ENCODE measurements at places on chromosomes 5 and 9. TPM values are rescaled to one million over a fixed set of nuclear protein-coding genes. Genes with fewer than 3 reads are reported as not detected.

The GABRA6 gene
- not detected for total RNA-seq

The CDKN2B gene
- total RNA-seq: 1.4 TPM

The DND1 gene
- total RNA-seq: 3.4 TPM

The PCDHGB5 gene
- not detected for total RNA-seq

The FCN2 gene
- not detected for total RNA-seq

The KCNN2 gene
- total RNA-seq: not detected

The CCDC187 gene
- total RNA-seq: not detected

The ADAMTSL2 gene
- total RNA-seq: 0.17 TPM

The C9orf57 gene
- not detected for total RNA-seq

The PCDHB8 gene
- not detected for total RNA-seq

- DNase-seq: peak; percentile 62
- H3K36me3 ChIP-seq: no peaks in the 10 kb centered on the region
- peaks cover 10% of the 10 kb centered on the region for H3K27me3 ChIP-seq
- peak overlapping the region; percentile 51 for H3K27ac ChIP-seq
Observed at GRCh38 chr9:129458155-129458661, 162.7 kb downstream of the C9orf50 start.

GRCh38 chr9:2026220-2026997 lies 11.3 kb downstream of the SMARCA2 start:
- no peak for DNase-seq
- no peak overlapping the region for H3K4me3 ChIP-seq
- H3K27me3 ChIP-seq: no peaks in the 10 kb centered on the region
- H3K4me1 ChIP-seq: peaks cover 79% of the 10 kb centered on the region
- H3K27ac ChIP-seq: peak overlapping the region; percentile 31

GRCh38 chr9:89929673-89930480 lies 325.1 kb downstream of the GADD45G start:
- peaks cover 14% of the 10 kb centered on the region for H3K27me3 ChIP-seq
- H3K36me3 ChIP-seq: no peaks in the 10 kb centered on the region
- peak overlapping the region; percentile 47 for H3K27ac ChIP-seq
- DNase-seq: no peak

GRCh38 chr5:132500244-132500930 lies 9.8 kb upstream of the IRF1 start:
- no peak overlapping the region for H3K4me3 ChIP-seq
- no peak for DNase-seq
- no peaks in the 10 kb centered on the region for H3K36me3 ChIP-seq
- peak overlapping the region; percentile 86 for H3K27ac ChIP-seq

- peak overlapping the region; percentile 75 for H3K4me3 ChIP-seq
- H3K27me3 ChIP-seq: peaks cover 44% of the 10 kb centered on the region
- no peaks in the 10 kb centered on the region for H3K36me3 ChIP-seq
Observed at GRCh38 chr9:97803167-97804058, 49.6 kb upstream of the FOXE1 start.

- no peaks in the 10 kb centered on the region for H3K36me3 ChIP-seq
- peaks cover 3% of the 10 kb centered on the region for H3K27me3 ChIP-seq
- no peak overlapping the region for H3K4me3 ChIP-seq
- no peak overlapping the region for H3K27ac ChIP-seq
Observed at GRCh38 chr5:58002323-58002722, 457.6 kb downstream of the PLK2 start.

DNA sequence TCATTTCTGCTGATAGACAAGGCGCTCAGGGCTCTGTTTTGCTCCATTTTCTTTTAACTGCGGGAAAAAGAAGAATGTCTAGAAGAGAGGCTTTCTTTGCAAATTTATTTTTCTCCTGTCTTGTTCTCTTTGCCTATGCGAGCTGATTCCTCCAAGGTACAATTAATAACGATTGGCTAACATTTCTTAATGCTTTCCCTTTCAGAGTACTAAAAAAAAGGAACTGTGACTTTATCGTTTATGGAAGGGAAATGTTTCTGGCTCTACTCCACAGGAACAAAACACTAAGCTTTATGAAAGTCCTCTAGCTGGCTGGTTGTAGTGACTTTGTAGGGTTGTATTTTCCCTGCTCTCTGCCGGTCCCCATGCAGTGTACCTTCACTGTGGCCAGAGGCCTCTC lies 11.7 kb downstream of the NSG2 start:
- no peaks in the 10 kb centered on the region for H3K36me3 ChIP-seq
- no peak overlapping the region for H3K27ac ChIP-seq
- no peaks in the 10 kb centered on the region for H3K27me3 ChIP-seq
- no peak for DNase-seq

GRCh38 chr9:12748016-12748415 lies 26.8 kb upstream of the LURAP1L start:
- H3K27me3 ChIP-seq: no peaks in the 10 kb centered on the region
- H3K4me3 ChIP-seq: no peak overlapping the region
- no peak overlapping the region for H3K27ac ChIP-seq
- DNase-seq: no peak
- H3K36me3 ChIP-seq: no peaks in the 10 kb centered on the region
- H3K4me1 ChIP-seq: no peaks in the 10 kb centered on the region

GRCh38 chr9:130782886-130783530 lies 52.0 kb upstream of the ABL1 start:
- no peak overlapping the region for H3K27ac ChIP-seq
- no peak overlapping the region for H3K4me3 ChIP-seq
- no peaks in the 10 kb centered on the region for H3K36me3 ChIP-seq

DNA sequence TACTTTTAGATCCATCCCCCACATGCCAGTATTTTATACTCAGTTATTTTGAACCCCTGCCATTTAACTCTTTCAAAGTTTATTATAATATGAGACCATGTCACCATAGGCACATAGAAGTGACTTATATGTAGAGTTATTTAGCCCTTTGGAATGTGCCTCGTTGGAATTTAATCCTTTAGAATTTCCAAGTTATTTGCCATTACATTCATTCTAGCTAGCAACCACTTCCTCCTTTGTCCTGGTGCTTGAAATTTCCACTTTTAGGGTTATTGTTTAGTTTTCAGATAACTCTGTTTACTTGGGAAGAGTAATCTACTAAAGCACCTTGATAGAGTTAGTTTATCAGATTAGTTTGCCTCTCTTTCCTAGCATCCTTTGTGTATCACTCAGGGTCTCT lies 82.8 kb upstream of the TLE1 start:
- no peaks in the 10 kb centered on the region for H3K4me1 ChIP-seq
- no peak for DNase-seq
- no peaks in the 10 kb centered on the region for H3K27me3 ChIP-seq

GRCh38 chr9:93124793-93125192 lies 9.3 kb downstream of the NINJ1 start:
- H3K4me3 ChIP-seq: no peak overlapping the region
- H3K4me1 ChIP-seq: peaks cover 29% of the 10 kb centered on the region
- peak; percentile 19 for DNase-seq
- no peaks in the 10 kb centered on the region for H3K27me3 ChIP-seq

DNA sequence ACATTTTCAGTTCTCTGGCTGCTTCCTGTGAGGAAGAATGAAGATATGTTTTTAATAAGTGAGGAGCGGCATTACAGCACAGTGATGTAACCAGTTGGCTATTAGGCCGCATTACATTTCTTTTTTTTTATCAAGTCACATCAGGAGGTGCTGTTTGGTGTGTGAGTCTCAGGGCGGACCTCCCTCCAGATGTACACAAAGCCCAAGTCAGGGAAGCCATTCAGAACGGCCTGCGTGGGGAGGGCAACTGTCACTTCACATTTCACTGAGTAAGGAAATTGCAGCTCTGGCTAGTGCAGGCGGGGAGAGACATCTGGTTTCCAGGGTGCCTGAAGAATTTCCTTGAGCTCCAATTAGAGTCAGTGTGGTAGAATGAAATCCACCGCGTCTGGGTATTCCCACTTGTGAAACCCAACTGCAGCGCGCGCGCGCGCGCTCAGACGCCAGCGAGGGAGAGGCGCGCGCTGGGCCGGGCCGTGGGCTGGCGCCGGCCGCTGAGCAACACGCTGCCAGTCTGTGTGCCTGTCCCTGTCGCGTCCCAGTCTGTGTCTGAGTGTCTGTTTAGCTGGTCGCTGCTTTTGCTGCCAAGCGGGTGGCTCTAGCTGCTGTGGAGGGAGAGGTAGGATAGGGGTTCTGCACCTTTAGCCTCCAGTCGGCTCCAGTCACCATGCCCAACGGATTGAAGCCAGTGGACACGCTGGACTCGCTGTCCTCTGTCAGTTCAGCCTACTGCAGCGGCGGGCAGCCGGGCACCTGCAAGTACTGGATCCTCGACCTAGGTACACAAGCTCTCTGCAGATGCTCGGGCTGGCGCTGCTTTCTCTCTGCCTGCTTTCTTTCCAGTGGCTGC lies 140.8 kb upstream of the OTULINL start:
- H3K4me3 ChIP-seq: no peak overlapping the region
- H3K36me3 ChIP-seq: peaks cover 9% of the 10 kb centered on the region
- H3K27me3 ChIP-seq: no peaks in the 10 kb centered on the region
- no peak overlapping the region for H3K27ac ChIP-seq
- peaks cover 17% of the 10 kb centered on the region for H3K4me1 ChIP-seq

DNA sequence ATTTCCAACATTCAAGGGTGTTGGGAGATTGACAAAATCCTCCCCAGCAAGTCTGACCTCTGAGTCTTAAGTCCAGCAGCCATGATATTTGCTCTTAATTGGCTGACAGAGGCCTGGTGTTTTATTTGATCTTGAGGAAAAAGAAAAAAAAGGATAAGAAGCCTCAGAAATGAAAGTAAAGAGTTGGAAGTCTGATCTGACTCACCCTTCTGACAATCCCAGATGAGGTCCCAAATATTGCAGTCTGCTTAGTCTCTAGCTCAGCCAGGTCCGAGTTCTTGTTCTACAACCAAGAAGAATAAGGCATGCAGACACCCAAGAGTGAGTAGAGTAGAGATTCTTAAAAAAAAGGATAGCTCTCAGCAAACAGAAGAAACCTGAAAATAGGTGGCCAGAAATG lies 632.5 kb upstream of the ST8SIA4 start:
- no peak overlapping the region for H3K4me3 ChIP-seq
- no peaks in the 10 kb centered on the region for H3K4me1 ChIP-seq
- H3K36me3 ChIP-seq: no peaks in the 10 kb centered on the region
- H3K27me3 ChIP-seq: no peaks in the 10 kb centered on the region
- no peak for DNase-seq

DNA sequence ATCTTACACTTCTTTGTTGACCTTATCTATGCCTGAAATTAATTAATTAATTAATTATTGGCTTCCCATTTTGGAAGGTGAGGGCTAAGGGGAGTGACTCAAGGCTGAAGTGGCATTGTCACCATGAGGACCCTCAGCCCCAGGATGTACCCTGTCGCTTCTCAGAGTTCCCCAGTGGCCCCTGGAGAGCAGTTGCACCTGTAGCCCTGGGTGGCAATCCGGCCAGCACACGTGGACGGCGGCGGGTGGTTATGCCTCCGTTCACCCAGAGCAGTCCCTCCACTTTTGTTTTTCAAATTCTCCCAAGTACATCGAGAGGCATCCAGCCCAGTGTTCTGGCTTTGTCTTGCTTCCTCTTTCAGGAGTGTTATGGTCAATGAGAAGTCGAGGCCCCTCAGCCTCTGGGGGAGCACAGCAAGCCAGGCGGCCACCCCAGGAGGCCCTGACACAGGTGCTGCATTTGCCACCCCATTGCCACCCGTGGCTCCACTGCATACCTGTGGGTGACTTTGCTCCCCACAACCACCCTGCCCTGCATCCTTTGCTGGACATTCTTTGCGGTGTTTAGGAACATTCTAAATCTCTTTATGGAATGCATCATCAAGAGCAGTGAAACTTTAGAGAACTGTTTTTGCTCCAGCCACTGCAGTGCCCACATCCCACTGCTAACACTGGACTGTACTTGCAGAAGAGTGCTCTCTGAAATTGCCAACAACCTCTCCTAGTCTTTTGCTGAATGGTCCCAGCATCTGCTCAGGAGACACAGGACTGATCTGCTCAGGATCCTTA lies 11.5 kb upstream of the IRX2 start:
- H3K27ac ChIP-seq: no peak overlapping the region
- H3K4me1 ChIP-seq: no peaks in the 10 kb centered on the region
- H3K27me3 ChIP-seq: peaks cover 8% of the 10 kb centered on the region
- H3K36me3 ChIP-seq: no peaks in the 10 kb centered on the region

DNA sequence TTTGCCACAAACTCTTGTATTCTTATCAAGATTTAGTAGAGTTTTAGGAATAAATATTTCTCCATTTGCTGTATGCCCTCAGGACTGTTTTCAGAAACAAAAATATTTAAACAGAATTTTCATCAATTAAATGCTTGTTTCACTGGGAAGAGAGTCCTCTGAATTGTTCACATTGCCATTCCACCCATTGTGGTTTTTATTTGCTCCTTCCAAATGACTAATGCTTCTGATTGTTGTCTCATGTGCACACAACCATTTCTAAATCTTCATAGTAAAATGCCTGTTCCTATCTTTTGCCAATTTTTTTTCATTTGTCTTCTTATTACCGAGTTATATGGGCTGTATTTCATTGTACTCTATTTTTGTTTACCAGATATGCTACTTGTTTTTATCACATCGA lies 10.6 kb downstream of the MARCOL start:
- H3K4me1 ChIP-seq: no peaks in the 10 kb centered on the region
- no peaks in the 10 kb centered on the region for H3K27me3 ChIP-seq
- no peak for DNase-seq
- H3K27ac ChIP-seq: no peak overlapping the region
- H3K4me3 ChIP-seq: no peak overlapping the region

DNA sequence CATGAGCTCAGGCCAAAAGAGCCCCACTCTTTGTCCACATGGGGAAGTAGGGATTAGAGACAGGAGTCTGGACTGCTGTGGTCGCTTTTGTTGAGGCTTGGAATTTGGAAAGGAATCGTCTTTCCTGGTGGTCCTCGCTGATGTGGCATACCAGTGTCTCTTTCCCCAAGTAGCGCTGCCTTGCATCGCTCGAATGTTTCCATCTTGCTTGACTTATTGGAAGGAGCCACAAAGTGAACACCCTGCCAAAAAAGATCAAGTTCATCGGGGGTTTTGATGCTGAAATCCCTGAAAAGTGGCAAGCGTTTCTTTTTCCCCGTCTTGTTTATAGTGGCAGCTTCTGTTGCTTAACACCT lies 161.3 kb downstream of the MACROH2A1 start:
- H3K36me3 ChIP-seq: no peaks in the 10 kb centered on the region
- no peak for DNase-seq
- H3K4me1 ChIP-seq: no peaks in the 10 kb centered on the region
- H3K27me3 ChIP-seq: peaks cover 5% of the 10 kb centered on the region
- no peak overlapping the region for H3K27ac ChIP-seq
- H3K4me3 ChIP-seq: no peak overlapping the region

DNA sequence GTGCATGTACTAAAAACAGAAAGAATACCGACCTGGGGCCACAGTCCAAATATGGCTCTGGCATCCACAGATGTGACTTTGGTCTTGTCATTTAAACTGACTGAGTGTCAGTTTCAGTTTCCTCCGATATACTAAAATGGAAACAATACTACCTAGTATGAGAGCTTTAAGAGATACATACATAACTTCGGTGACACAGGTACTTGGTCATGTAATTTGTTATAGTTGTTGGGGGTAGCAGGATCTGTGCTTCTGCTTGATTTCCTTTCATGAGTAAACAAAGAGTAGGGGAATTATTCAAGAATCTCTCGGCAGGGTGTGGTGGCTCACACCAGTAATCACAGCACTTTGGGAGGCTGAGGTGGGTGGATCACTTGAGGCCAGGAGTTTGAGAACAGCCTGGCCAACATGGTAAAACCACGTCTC lies 32.1 kb downstream of the MTMR12 start:
- H3K4me3 ChIP-seq: peak overlapping the region; percentile 59
- peak overlapping the region; percentile 84 for H3K27ac ChIP-seq
- peaks cover 35% of the 10 kb centered on the region for H3K4me1 ChIP-seq
- H3K27me3 ChIP-seq: no peaks in the 10 kb centered on the region

GRCh38 chr5:133698259-133698554 lies 85.9 kb upstream of the FSTL4 start:
- H3K27me3 ChIP-seq: peaks cover 4% of the 10 kb centered on the region
- H3K27ac ChIP-seq: no peak overlapping the region
- no peaks in the 10 kb centered on the region for H3K36me3 ChIP-seq
- no peak for DNase-seq
- H3K4me1 ChIP-seq: peaks cover 11% of the 10 kb centered on the region
- no peak overlapping the region for H3K4me3 ChIP-seq
